ENCODE measurements at places on chromosomes 7 and 10.

DNA sequence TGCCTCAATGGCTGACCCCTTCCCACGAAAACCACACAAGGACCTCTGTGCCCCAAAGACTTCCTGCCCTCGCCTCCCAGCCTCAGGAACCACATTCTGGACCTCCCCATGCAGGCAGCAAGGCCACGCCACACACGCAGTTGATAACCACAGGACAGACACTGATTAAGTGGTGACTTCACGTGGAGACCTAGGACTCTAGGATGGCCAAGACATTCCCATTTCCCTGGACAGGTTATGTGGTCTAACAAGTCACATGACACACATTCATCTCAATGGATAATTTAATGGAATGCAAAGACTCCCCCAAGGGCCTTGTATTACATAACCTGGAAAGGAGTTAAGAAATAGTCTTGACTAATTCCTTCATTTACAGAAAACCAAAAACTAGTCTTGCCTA lies 110.2 kb downstream of the LARP4B start:
- DNase-seq, result peak; percentile 17

DNA sequence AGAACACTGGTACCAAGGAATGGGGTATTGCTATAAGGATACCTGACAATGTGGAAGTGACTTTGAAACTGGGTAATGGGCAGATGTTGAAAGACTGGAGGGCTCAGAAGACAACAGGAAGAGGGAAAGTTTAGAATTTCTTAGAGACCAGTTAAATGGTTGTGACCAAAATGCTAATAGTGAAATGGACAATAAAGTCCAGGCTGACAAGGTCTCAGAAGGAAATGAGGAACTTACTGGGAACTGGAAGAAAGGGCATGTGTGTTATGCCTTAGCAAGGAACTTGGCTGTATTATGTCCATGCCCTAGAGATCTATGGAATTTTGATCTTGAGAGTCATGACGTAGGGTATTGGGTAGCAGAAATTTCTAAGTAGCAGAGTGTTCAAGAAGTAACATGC lies 38.0 kb downstream of the FAM149B1 start:
- no peak for DNase-seq

DNA sequence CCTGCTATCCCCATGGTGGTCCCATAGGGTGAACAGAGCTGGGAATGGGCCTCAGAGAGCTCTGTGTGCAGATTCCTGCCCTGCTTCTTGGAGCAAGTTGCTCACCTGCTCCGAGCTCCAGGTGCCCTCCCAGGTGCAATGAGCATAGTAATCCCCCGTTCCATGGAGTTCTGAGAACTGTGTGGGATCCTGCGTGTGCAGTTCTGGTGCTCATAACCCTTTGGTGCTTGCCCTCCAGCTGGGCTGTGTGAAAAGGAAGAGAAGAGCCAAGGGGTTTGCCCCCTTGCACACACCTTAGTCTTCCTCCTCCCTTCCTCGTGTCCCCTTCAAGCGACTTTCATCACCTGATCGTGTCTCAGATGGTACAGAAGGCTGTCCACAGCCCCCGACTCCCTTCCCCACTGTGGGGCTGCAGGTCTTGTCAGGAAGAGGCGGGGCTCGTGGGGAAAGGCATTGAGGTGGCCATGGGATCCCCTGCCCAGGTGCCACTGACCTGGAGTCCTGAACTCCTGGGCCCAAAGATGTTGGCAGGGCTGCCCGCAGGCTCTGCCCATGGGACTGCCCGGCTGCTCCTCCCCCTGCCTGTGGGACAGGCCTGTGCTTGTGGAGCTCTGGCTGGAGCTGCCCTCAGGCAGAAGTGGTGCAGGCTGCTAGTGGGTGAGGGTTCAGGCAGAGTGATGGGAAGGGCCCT lies 21.9 kb upstream of the ZNF488 start:
- DNase-seq, result no peak

GRCh38 chr7:45625714-45626440 lies 51.7 kb downstream of the ADCY1 start:
- no peak for DNase-seq

DNA sequence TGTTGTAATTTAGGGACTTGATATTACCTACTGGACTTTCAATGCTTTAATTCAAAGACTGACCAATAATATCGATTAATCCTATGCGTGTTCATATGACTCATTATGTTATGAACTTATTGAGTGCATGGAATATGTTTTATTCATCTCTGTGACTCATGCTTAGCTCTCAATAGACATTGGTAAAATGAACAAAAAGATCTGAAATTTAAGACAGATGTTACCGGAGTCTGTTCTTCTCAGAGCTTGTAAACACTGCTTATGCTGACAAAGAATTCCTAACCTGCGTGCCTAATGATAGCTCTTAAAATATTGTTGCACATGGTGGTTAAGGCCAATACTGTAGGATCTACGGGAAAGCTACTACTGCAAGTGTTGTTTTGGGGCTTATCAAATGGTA lies 131.5 kb upstream of the ACBD5 start:
- no peak for DNase-seq

DNA sequence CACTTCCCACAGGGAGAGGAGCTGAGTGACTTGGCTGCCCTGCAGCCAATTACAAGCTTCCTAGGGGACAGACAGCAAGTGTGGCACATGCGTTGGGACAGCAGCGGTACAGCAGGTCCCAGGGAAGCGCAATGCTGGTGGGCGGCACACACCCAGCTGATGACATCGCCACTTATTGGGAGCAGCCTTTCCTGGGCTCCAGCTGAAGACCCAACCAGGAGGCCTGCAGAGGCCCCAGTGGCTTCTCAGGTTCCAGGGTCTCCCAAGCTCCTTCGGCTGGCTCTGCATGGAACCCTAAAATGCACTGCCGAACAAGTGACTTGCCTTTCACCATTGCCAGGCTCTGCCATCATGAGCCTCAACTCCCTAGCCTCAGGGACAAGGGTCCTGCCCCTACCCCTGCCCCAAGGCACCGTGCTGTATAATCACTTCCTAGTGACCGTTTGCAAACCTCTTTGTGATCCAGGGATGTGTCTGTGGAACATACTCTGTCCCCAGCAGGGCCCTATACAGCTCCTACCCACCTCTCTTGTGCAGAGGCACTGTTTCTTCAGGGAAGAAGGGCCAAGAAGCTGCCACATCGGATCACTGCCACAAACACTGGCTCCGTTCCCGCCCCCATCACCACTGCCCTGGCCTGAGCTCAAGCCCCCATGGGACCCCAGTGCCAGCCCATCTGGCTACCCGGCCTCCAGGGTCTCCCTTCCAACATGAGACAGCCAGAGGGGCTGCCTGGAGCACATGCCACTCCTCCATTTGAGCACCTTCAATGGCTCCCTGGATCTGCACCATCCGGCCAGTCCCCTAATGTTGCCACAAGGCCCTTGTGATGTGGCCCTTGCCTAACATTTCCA lies 19.3 kb upstream of the SLIT1 start:
- DNase-seq, result no peak

All from HT1080 (cell line).